ENCODE measurements at places on chromosomes 7 and 10.

GRCh38 chr10:65294329-65294728 lies 1631.5 kb upstream of the LRRTM3 start:
- DNase-seq = no peak

GRCh38 chr10:6345404-6345803 lies 142.7 kb downstream of the PFKFB3 start:
- DNase-seq = no peak

DNA sequence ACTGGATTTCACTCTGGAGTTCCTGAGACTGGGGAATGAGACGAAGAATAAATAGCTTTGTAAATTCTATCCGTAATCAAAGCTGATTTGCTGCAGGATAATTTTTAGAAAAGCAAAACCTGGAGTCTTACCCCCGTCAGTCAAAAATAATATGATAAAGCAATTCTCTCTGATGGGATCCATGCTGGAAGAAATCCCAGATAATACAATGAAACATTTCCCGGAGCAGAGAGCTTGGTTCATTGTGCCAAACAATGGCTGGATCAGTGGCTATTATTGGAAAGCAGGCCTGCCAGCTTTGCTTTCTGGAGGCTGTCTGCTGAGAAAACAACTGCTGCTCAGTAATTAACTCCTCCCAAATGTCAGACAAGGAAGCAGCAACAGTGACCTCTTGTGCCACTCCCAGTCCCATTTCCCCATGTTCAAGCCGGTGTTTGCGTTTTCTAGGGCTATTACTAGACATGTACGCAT lies 609.4 kb upstream of the PCDH15 start:
- DNase-seq = no peak

DNA sequence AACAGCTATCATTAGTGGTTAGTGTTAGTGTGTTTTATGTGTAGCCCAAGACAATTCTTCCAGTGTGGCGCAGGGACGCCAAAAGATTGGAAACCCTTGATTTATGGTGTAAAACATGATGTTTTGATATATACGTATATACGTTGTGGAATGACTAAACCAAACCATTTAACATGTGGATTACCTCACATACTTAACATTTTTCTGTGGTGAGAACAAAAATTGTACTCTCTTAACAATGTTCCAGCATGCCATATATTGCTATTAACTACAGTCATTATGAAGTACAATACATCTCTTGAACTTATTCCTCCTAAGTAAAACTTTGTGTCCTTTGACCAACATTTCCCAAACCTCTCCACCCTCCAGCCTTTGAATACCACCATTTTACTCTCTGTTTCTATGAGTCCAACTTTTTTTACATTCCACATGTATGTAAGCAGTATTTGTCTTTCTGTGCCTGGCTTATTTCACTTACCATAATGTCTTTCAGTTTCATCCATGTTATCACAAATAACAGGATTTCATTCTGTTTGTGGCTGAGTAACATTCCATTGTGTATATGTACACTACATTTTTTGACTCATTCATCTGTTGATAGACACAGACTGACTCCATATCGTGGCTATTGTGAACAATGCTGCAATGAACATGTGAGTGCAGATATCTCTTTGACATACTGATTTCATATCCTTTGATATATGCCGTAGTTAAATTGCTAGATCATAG lies 42.2 kb upstream of the MAGI2 start:
- no peak for DNase-seq
